ENCODE measurements at places on chromosomes 16 and 17. TPM values are rescaled to one million over a fixed set of nuclear protein-coding genes. Genes with fewer than 3 reads are reported as not detected.

GRCh38 chr17:66493283-66494019, 191.0 kb downstream of the PRKCA start:
- DNase-seq = peak; percentile 80

DNA sequence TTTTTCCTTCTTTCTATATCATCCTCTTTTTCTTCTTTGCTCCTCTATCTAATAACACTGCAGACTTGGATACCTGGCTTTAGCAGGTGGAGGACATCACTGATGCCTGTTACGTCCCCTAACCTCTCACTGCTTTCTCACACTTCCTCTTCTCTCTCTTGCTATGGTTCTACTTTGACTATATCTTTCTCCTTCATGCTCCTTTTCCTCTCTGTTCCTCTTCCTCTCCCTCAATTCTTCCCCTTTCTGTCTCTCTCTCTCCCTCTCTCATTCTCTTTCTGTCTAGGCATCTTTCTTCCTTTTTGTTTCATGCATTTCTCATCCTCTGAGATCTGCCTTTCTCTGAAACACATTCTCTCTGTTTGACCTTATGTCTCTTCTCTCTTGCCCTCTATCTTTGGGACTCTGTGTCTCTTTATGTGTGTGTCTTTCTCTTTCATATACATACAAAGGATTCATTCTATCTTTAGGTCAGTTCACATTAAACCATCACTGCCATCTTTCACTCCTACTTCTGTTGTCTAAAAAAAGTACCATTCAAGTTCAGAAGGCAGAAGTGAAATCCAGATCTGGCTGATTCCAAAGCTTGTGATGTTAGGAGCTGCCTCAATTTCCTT, 353.7 kb downstream of the SHISA9 start:
- no peak for DNase-seq

The TSNAXIP1 gene
- total RNA-seq = 0.03 TPM

The C17orf100 gene
- 0.88 TPM for total RNA-seq
